ENCODE measurements at places on chromosomes 5 and 9.

DNA sequence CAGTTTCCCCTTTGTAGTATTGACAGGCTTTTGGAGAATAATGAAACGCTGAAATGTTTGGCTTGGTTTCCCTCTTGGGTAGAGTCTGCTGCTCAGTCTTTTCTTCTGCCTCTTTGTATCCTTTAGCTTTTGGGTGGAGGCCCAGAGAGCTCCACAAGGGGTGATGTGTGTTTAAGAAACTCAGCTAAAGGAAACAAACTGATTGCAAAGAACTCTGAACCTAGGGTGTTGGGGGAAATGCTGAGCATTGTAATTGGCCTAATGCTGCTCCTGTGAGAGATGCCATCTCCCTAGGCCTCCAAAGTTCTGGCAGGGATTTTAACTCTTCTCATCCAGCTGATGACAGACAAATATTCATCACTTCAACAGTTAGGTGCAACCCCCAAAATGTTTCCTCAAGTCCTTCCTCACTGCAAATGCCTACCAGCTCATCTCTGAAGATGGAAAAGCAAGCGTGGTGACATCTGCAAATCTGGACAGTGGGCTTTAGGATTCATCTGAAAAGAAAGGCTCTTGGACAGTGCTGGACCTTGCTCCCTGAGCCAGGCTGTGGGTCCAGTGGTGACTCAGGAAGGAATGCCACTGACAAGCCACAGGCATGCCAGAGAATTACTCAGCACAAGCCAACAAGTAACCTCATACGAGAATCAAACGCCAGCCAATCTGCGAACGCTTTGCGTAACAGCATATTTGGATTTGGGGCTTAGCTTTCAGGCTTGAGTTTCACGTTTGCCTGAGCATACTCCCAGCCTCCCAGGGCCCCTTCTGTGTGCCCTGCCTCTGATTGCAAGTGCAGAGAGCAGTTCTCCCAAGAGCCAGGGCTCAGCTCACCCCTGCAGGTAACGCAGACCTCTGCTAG, 30.5 kb upstream of the ZSWIM6 start:
- no peak for DNase-seq

DNA sequence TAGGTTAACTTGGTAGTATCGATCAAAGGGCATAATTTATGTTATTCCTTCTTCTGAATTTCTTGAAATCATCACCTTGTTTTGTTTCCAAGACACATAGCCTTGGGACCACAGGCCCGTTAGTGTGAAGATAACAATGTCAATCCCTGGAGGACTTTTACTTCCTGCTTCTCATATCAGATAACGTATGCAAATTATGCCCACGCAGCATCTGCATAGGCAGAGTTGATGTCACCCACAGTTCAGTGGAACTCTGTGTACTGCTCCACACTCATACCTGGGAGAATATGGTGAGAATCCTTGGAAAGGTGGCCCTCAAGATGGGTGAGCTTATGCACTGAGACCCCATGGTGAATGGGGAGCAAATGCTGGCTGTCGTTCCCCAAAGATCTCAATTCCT, 95.0 kb downstream of the CFAP90 start:
- no peak for DNase-seq

DNA sequence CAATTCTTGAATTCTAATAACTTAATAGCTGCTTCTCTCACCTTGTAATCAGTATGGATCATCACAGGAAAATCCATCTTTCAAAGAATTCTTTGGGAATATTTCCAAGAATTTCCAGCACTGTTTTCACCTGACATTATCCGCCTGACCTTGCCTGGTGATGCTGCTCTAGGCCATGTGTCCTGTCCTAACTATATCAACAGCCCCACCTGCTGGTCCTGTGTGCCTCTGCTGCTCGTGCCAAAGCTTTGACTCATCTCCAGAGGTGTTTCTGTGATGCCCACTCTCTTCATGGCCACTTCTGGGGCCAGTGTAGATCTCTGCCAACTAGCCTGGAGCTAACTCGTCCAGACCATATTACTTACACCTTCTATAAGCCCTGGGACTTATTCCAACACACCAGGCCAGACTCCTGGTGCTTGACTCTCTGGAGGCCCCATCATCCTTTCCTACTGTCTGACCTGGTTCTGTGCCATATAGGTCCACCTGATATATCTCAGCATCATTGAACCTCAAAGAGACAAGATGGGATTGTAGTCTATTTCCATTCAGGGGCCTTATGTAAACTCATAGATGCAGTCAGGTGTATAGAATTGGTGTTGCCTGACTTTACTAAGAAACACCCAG, 67.5 kb upstream of the CKMT2 start:
- peak; percentile 63 for DNase-seq

DNA sequence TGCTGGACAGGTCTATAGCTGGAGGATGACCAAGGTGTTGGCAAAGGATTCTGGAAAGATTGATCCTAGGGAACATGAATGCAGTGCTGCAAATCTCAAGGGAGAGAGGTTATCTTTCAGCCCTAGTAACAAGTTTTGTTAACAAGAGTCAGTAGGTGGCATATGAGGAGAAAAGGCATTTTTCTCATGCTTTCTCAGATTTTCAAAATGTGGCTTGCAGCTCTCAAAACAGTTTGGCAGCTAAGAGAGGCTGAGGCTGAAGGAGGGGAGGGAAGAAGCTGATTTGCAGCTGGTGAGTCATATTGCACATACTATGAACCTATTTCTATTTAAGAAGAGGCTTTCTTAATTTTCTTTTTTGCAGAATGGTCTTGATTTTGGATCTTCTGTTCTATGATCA, 64.3 kb upstream of the PCA3 start:
- no peak for DNase-seq

- no peak for DNase-seq
Measured at GRCh38 chr9:104269996-104270963, 176.2 kb downstream of the SMC2 start.

DNA sequence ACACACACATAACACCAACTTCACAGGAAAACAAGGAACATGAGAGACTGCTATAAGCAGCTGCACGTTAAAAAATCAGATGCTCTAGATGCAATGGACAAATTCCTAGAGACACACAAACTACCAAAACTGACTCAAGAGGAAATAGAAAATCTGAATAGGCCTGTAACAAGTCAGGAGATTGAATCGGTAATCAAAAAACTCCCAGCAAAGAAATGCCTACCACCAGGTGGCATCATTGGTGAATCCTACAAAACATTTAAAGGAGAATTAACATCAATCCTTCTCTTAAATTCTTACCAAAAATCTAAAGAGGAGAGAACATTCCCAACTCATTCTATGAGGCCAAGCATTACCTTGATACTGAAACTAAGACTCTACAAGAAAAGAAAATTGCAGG, 54.9 kb downstream of the NDST1 start:
- DNase-seq, result peak; percentile 27

- no peak for DNase-seq
Measured at GRCh38 chr5:21219251-21219650, 1231.3 kb upstream of the CDH18 start.

GRCh38 chr5:164265566-164265965, 760.1 kb downstream of the MAT2B start:
- DNase-seq, result no peak

DNA sequence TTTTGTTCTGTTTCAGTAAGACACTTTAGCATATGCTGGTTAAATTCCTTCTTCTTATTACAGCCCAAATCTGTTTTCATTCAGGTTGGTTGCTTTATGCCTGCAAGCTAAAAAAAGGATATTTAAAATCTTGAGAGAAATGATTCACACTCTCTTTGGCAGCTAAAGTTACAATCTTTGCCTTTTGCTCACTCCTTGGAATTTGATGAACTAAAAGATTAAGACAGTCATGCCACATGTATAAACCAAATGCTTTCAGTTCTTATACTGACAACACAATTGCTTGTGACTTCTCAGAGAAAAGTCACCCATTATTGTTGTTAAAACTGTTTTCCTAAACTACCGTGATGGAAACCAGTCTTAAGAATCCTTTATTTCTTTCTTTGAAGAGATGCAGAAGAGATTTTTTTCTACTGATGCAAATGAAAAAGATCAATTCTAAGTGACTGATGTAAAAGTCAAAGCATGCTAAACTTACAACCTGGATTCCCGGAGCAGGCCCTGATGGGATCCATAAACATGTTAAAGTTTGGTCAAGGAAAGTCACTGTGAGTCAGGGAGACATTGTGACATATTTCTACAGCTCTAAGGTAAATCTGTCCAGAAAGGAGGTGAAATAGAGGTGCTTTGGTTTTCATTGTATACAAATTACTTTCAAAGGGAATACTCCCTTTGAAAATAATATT, 144.2 kb upstream of the CDH10 start:
- DNase-seq, result no peak

- DNase-seq, result no peak
Measured at GRCh38 chr5:154269414-154269813, 78.9 kb downstream of the GALNT10 start.

GRCh38 chr5:60718166-60718892, 18.4 kb upstream of the DEPDC1B start:
- DNase-seq, result no peak

DNA sequence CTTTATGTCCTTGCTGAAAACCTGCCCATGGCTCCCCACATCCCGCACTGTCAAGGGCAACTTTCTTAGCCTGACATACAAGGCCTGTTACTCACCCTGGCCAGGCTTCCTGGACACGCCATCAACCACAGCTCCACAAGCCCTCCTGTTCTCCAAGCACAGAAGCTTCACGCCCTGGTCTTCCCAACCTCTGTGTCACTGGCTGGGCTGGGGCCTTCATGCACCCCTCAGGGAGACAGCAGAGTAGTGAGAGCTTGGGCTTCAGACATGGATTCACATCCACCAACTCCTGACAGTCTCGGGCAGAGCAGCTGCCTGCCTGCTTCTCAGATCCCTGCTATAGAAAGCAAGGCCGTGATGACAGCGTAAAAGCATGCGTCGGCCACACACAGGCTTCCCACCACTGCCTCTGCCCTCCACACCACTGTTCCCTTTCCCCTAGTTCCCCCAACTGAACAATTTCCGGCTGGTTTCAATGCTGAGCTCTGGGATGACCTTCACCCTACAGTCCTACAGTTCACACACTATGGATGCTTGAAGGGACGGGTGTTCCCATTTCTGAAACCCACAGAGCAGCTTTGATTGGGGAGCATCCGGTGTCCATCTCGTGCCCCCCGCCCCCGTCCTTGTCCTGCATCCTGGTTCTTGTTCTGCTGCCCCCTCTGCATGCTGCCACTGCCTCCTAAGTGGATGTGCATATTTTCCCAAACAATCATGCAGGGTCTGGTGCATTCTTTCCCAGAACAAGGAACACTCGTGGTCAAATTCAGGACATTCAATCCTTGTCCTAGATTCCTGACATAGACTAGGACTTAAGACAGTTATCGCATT, 33.4 kb upstream of the ADAMTS2 start:
- no peak for DNase-seq

- no peak for DNase-seq
Measured at GRCh38 chr9:129383019-129383560, 205.0 kb upstream of the IER5L start.

GRCh38 chr5:123262216-123262823, 160.9 kb downstream of the CEP120 start:
- no peak for DNase-seq

- DNase-seq, result no peak
Measured at GRCh38 chr5:6391151-6391550, 12.8 kb upstream of the MED10 start.

DNA sequence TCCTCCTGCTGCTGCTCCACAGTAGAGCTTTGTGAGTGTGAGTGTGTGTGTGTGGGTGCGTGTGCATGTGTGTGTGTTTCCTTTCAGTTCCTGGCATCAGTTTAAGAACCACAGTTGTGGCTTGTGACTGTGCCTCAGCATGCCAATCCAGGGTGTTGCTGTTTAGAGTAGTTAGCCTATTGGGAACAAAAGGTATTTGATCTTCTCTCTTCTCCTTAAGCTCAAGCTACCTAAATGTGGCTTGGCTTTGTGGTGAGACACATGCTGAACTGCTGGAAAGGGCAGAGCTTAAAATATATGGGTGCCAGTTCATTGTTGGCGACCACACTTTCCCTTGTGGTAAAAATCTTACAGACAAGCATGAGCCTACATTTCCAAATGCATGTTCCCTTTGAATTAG, 116.6 kb upstream of the BNC2 start:
- DNase-seq, result no peak

GRCh38 chr9:90956026-90956810, 154.6 kb downstream of the SYK start:
- DNase-seq, result no peak

DNA sequence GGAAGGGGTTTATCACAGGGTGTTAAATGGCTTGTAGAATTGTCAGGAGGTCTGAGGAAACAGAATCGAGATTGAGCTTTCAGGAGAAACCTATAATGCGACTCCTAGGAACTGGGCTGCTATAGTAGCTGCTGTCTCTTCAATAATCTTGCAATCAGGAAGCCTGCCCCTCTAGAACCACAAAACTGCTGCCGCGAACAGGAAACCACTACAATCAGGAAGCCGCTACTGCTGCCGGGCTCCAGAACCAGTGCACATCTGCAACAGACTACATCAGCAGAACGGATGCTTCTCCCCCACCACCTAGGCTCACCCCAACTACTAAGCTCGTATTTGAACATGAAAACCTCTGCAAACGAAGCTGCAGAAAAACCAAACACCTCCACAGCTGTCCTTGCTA, 31.6 kb downstream of the TNFSF8 start:
- DNase-seq, result peak; percentile 64

- DNase-seq, result no peak
Measured at GRCh38 chr5:141704782-141705297, 22.8 kb upstream of the ARAP3 start.

GRCh38 chr9:96331236-96331947, 29.4 kb upstream of the HSD17B3 start:
- no peak for DNase-seq

GRCh38 chr5:76766746-76767145, 50.8 kb downstream of the F2R start:
- DNase-seq, result no peak

DNA sequence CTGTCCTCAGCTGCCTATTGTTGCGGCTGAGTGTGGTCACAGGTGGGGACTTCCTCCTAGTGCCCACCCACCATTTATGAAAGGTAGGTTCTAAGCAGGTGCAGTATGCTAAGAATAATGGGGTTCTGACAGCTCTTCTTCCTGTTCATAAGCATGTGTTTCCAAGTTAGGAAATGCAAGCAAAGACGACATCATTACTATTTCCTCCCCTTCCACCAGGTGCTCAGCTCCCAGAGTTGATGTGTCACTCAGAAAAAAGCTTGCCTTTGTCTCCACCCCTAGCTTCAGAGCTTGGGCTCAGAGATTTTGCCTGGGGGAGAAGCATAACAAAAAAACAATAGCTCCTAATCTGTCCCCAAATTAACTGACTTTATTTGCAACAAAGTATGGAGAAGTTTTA, 1076.7 kb downstream of the NR2F1-AS1 start:
- no peak for DNase-seq

- DNase-seq, result peak; percentile 42
Measured at GRCh38 chr9:15306068-15306756, 804 bp downstream of the TTC39B start.

DNA sequence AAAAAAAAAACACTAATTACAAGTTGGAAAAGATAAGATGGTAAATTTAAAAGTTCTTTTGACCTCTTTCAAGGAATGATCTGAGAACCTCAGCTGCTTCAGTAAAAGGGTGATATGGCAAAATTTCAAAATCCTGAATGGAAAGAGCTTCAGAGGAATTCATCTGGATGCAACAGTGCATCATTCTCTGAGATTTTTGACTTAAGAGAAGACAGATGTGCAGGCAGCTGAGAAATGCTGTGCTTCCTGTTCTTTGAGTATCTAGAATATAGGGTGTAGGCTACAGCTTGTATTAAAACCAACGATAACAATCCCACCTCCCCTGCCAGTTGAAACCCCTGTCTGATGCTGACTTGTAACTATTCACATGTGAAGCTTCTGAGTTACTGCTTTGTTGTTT, 6.2 kb downstream of the FRMPD1 start:
- DNase-seq, result no peak

- DNase-seq, result no peak
Measured at GRCh38 chr5:170360709-170361108, 28.5 kb downstream of the KCNMB1 start.

All from stimulated activated CD4-positive, alpha-beta T cell treated with anti-CD3 and anti-CD28 coated beads, Interleukin-4, amount 100 ng/mL, for 24 hours (primary cell).